ENCODE measurements at places on chromosomes 7 and 10.

GRCh38 chr10:50503661-50504320, 120.0 kb downstream of the SGMS1 start:
- no peak for DNase-seq

- DNase-seq: peak; percentile 15
Measured at GRCh38 chr7:132250480-132251326, 325.6 kb downstream of the PLXNA4 start.

- no peak for DNase-seq
Measured at GRCh38 chr7:79376299-79377025, 77.0 kb downstream of the MAGI2 start.

GRCh38 chr10:44939691-44940401, 19.8 kb upstream of the RASSF4 start:
- DNase-seq: no peak

DNA sequence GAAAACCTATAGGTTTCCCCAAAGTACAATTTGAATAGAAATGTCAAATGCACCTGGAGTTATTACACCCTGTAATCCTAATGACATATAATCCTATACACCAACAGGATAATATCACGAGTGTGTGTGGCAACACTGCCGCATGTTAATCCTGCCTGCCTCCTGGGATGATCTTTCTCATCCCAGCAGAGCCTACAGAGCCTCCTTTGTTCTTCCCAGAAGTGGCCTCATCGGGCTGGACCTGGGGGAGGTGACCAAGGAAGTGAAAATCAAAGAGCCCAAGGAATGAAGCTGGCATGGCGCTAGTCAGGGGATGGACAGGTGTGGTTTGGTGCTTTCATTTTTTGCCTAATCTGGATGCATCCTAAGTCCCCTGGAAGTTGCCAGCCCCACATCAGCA, 29.5 kb upstream of the LEP start:
- DNase-seq: no peak

GRCh38 chr10:79400146-79401004, 45.0 kb downstream of the ZCCHC24 start:
- DNase-seq: peak; percentile 73

- DNase-seq: no peak
Measured at GRCh38 chr7:154677454-154677853, 325.5 kb downstream of the PAXIP1 start.

- no peak for DNase-seq
Measured at GRCh38 chr7:123633553-123633952, 22.1 kb upstream of the LMOD2 start.

DNA sequence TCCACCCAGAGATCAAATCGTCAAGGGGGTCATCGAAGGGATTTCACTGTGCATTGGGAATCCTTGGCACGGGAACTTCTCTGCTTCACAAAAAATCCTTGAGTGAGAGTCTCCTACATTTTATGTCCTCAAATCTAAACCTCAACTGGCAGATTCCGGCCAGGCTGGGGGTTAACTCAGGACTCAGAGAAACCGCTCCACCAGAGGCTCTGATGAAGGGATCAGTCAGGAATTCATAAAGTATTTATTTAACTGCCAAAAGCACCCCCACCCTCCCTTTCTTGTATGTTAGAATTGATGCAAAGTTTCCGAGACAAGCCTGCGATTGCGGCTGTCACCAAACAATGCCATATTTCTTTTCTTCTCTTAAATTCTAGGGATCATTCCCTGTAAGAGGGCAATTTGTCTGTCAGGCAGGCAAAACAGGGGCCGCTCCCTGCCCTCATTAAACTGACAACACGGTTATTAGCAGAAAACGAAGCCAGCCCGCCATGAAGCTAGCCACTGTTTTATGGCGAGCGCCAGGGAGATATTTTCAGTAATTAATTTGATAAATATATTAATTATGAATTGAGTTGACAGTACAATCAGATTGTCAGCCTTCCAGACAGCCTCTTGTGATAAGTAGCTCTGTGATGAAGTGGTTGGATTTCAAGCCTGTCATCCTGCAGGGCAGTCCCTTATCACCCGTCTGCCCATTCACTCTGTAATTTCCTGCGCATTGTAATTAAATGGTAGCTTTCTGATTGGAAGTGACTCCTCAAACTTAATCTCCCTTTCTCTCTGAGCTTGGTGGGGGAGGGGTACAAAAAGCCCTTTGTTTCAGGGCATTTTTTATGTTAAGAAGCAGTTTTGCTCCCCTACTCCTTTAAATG, 153.0 kb upstream of the GPR26 start:
- DNase-seq: peak; percentile 53

- no peak for DNase-seq
Measured at GRCh38 chr10:451021-451471, 238.4 kb downstream of the DIP2C start.

- no peak for DNase-seq
Measured at GRCh38 chr10:100780324-100780723, 34.9 kb downstream of the PAX2 start.

DNA sequence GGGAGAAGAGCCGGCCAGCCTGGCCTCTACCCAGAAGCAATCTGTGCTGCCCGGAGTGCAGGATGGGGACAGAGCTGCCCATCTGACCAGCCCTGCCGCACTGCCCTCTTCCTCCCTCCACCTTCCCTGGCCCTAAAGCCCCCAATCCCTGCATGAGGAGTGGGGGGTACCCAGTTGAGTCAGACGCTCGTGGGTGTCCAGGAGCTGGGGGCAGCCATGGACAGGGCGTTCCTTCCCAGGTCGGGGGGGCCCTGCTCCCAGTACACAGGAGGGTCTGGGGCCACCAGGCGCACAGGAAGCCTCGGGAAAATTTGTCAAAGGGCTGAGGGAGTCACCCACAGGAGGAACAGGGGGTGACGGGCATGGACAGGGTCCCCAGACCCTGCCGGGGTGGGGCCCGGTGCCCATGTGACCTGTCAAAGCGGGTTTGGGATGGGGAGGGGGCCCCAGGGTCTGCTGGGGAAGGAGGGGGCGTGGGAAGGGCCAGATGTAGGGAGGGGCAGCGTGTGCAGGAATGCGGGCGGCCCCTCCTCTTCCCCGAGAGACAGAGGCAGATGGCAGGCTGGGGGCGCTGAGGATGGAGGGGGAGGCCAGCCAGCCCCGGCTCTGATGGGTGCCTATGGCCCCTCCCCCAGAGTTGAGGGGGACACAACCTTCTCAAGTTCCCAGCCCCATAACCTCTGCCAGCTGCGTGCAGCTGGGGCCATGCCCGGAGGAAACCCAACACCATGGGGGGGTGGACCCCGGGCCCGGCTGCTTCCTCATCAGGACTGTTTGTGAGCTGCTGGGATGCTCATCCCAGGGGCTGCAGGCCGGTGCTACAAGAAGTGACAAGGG, 21.5 kb upstream of the GRIFIN start:
- no peak for DNase-seq

DNA sequence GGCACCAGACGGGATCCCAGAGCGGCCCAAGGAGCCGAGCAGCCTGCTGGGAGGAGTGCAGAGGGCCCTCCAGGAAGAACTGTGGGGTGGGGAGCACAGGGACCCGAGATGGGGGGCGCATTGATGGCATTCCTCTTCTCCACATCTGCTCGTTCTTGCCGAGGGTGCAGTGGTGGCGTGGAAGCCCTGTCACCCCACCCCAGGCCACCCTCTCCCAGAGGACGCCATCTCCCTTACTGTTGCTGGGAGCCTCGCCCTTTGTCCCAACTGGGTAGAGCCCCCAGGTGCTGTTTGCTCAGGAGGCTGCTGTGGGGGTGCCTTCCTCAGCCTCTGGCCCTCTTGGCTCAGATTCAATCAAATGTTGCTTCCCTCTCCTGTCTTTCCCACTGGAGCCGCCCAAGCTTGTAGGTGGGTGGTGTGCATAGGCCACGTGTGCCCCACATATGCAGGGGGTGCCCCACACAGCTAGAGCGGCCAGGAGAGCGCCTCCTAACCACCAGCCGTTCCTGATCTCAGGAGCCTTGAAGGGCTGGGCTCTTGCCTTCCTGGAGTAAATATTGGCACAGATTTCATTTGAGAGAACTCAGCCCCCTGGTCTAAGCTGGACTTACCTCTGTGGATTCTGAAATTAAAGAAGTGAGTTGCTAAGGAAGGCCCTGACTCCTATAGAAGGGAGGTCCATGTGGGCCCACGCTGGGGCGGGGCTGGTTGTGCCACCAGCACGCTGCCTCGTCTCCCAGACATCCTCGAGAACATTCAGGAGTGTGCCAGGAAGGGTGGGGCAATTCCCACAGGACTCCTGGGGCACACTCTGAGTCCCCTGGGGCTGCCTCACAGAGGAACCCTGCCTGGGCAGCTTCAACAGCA, 39.2 kb downstream of the ZNF467 start:
- no peak for DNase-seq

DNA sequence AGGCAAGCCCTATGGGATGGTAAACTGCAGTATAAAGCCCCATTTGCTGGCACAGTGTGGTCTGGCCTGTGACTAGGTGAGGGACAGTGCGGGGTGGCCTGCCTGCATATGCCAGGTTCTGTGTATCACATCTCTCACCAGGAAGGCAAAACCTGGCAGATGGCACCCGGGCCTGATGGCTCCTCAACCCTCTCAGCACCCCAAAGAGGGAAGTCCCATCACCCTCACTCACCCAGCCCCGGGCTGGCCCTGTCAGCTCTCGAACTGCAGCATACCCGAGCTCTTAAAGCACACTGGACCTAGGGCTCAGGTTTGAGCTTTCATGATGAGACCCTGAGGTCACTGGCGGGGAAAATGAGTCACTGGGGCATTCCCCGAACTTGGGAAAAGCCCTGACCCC, 130.5 kb downstream of the LHPP start:
- DNase-seq: no peak

- no peak for DNase-seq
Measured at GRCh38 chr7:136015638-136016037, 38.5 kb upstream of the MTPN start.

DNA sequence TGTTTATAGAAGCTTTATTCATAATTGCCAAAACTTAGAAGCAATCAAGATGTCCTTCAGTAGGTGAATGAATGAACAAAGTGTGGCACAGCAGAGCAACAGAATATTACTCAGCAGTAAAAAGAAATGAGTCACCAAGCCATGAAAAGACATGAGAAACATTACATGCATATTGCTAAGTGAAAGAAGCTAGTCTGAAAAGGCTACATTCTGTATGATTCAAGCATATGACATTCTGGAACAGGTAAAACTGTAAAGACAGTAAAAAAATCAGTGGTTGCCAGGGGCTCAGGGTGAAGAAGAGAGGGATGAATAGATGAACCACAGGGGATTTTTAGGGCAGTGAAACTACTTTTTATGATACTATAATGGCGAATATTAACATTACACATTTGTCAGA, 80.9 kb upstream of the APBB1IP start:
- no peak for DNase-seq

- DNase-seq: no peak
Measured at GRCh38 chr10:77409697-77410471, 227.7 kb downstream of the KCNMA1 start.

DNA sequence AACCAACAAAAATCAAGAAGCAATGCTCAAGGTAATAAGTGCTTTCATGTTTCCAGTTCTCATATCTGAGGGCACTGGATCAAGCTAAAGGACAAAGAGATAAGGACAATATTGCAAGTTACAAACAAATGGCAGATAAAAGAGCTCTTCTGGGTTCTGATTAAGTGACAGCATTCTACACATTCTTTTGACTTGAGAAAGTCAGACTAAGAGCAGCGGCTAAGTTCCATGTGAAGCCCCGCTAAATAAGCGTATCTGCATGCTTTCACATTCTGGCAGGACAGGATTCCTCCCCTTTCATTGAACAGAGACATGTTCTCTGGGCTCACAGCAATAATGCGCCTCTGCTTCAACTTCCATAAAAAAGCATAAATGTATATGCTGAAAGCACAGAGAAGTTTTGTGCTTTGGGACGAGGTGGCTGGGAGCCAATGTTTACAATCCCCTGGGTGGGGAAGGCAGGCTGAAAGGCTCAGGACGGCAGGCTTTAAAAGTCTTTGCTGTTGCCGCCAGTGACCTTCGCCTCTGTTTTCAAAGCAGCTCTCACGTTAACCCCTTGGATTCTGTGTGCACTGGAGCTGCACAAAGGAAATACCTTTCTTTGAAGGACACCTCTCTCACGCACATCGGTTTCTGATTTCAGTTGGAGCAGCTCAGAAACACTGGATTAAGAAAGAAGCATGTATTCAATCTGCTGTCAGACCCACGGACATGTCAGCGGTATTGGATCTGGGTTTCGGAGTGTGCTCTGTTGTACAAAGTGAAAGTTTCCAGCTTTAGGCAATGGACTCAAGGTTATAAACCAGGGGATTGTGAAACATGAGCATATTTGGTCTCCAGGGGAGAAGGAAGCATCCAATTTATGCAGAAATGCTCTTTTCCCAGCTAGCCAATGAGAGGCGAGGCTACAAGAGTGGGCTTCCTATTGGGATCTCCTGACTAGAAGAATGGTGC, 105.4 kb upstream of the FAM133B start:
- peak; percentile 82 for DNase-seq

DNA sequence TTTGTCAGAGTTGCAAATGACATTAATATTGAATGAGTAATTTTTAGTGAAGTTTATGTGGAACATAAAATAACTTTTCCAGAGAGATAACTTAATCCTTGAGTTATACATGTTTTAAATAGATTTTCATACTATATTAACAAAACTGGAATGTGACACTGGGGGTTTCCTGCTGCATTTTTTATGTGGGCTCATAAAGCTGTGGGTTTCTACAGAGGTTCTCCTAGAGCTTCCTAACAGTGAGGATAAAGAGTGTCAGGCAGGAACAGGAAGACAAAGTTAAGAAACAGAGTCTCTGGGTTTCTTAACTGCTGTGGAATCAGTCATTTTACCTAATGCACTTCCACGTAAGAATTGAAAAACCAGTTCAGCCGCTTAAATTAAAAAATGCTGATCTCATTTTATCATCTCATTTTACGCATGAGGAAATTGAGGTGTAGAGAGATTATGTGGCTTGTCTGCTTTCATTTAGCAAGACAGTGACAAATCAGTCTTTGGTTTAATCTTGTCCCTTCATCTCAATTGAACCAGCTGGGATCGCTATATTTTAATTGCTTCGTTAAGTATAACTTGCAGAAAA, 5.0 kb downstream of the CD36 start:
- no peak for DNase-seq

DNA sequence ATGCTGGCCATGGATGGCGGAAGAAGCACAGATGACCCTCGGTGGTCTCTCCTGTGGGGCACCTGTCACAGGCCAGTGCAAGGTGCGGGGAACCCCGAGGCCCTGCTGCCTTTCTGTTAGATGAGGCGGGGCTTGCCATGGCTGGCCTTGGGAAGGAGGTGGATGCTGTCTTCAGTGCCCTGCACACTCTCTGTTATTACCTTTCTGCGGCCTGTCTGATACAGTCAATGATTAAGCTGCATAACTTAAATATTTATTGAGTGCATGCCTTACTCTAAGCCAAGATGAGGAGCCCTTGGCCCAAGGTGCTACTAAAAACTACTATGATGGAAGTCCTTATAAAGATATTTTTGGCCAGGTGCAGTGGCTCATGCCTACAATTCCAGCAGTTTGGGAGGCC, 36.7 kb upstream of the MNX1 start:
- no peak for DNase-seq

- DNase-seq: no peak
Measured at GRCh38 chr7:46512891-46513413, 591.9 kb upstream of the IGFBP3 start.

- DNase-seq: peak; percentile 20
Measured at GRCh38 chr7:6307762-6308161, 35.3 kb upstream of the CYTH3 start.
